Glutamatergic neuron (in vitro differentiated cells): ENCODE measurements at places on chromosomes 5 and 9.

DNA sequence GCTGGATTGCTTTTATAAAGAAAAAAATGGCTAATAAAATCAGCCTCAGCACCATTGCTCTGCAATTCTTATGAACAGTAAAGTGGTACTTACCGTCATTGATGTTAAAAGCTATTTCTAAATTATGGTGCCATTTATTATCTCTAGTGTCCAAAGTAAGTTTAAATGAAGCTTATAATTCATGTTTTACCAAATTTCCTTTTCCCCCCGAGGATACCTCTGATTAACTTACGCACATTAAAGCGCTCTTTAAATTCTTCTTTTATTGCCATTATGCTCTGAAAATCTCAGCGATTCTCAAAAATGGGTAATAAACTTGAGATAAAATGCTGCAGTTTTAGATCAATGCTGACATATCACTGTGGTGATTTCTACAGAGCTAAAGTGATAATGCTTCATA lies 13.5 kb downstream of the TLX3 start:
- H3K27ac ChIP-seq = no peak overlapping the region
- no peaks in the 10 kb centered on the region for H3K36me3 ChIP-seq
- H3K27me3 ChIP-seq = peaks cover 5% of the 10 kb centered on the region
- H3K4me1 ChIP-seq = peaks cover 38% of the 10 kb centered on the region
- no peak overlapping the region for H3K4me3 ChIP-seq

DNA sequence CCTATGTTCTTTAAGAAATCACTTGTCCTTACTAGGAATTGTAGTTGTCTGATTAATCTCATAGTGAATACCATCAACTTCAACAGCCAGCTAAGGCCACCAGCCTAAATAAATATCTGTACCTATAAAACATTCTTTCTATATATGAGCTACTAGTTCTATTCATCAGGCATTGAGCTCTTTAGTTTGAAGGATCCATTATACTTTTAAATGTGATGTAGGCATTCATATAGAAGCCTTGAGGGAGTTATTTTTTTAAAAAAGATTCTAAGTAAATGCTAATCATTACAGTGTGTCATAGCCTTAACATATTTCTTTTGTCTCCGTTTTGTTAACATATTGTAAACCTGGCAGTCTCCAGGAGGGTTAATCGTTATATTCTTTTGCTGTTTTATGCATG lies 838.3 kb downstream of the PTPRD start:
- no peaks in the 10 kb centered on the region for H3K4me1 ChIP-seq
- H3K27me3 ChIP-seq = no peaks in the 10 kb centered on the region
- H3K27ac ChIP-seq = no peak overlapping the region
- no peaks in the 10 kb centered on the region for H3K36me3 ChIP-seq

DNA sequence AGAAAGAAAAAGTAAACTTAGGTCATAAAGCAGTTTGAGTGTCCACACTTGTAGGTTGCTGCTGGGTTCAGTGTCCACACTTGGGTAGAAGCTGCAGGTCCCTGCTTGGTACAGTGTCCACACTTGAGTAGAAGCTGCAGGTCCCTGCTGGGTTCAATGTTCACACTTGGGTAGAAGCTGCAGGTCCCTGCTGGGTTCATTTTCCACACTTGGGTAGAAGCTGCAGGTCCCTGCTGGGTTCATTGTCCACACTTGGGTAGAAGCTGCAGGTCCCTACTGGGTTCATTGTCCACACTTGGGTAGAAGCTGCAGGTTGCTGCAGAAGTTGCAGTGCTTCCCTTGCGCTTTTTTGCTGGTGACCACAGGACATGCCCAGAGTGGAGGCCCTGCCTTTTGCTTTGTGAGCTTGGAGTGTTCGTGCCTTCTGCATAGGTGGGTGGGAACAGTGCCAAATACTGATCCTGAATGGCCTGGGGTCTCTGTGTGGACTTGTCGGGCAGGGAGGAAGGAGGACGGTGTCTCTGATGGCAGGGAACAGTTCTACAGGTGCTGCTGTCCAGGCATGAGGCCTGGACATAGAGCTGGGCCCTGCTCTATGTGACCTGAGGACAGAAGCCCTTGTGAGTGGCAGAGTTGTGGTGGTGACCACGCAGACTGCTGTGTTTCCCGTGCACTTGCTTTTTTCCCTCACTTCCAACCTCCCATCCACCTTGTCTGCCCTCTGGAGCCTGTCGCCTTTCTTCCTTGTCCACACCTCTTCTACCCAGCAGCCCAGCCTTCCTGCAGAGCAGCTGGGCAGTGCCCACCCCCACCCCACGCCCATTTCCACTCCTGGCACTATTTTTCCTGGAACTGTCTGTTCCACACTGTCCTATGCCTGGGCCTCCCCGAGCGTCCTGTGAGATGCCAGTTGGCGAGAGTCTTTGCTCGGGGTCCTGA lies 120.8 kb downstream of the EHMT1 start:
- H3K36me3 ChIP-seq = peaks cover 25% of the 10 kb centered on the region
- H3K27ac ChIP-seq = no peak overlapping the region
- H3K4me3 ChIP-seq = no peak overlapping the region
- peaks cover 15% of the 10 kb centered on the region for H3K4me1 ChIP-seq

- H3K4me3 ChIP-seq = no peak overlapping the region
- H3K4me1 ChIP-seq = peaks cover 5% of the 10 kb centered on the region
- no peak overlapping the region for H3K27ac ChIP-seq
- H3K36me3 ChIP-seq = peaks cover 17% of the 10 kb centered on the region
Observed at GRCh38 chr9:14627513-14627912, 65.7 kb downstream of the ZDHHC21 start.

DNA sequence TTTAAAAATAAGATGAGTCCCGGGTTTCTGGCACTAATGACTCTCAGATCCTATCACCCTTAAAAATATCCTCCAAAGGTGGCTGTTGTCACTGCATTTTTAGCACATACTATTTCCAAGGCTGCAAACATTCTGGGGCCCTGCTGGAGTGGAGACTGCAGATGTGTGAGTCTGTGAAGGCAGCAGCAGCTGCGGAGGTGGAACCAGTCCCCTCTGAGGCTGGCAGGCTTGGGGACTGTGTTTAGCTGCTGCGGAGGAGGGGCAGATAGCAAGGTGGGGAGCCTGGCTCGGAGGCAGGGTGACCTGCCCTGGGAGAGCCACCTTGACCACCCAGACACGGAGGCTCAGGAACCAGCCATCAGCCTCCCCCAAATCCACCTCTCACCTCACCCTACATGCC lies 77.0 kb downstream of the C5orf15 start:
- H3K4me3 ChIP-seq = no peak overlapping the region
- H3K27me3 ChIP-seq = peaks cover 4% of the 10 kb centered on the region
- peaks cover 4% of the 10 kb centered on the region for H3K36me3 ChIP-seq
- no peak for DNase-seq
- H3K27ac ChIP-seq = no peak overlapping the region

- peak overlapping the region; percentile 93 for H3K4me3 ChIP-seq
- H3K36me3 ChIP-seq = no peaks in the 10 kb centered on the region
Observed at GRCh38 chr5:119269061-119269944, 86.5 kb upstream of the TNFAIP8 start.

DNA sequence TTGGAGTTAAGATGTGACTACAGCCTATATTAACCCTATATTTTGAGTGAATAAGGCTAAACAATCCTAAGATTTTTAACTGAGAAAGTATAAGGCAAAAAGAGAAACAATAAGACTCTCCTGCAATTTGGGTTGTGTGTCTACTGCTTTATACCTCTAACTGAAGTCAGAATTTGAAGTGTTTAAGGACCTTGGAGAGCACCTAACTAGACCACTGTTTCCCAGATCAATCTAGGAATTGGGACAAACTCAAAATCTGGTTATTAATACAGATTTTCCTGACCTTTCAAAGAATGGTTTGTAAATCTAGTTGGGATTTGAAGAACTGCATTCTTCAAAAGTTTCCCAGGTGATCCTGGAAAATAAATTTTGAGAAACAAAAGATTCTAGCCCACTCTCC lies 42.1 kb downstream of the GABRA1 start:
- H3K4me1 ChIP-seq = no peaks in the 10 kb centered on the region
- H3K27ac ChIP-seq = no peak overlapping the region
- H3K36me3 ChIP-seq = no peaks in the 10 kb centered on the region
- no peaks in the 10 kb centered on the region for H3K27me3 ChIP-seq
- no peak overlapping the region for H3K4me3 ChIP-seq
- DNase-seq = no peak

- H3K27me3 ChIP-seq = no peaks in the 10 kb centered on the region
- H3K27ac ChIP-seq = no peak overlapping the region
- no peak overlapping the region for H3K4me3 ChIP-seq
- H3K36me3 ChIP-seq = no peaks in the 10 kb centered on the region
Observed at GRCh38 chr5:91641730-91642350, 258.7 kb upstream of the ARRDC3 start.

GRCh38 chr5:57298295-57298984 lies 124.6 kb downstream of the GPBP1 start:
- DNase-seq = peak; percentile 80
- H3K27me3 ChIP-seq = peaks cover 3% of the 10 kb centered on the region
- H3K4me3 ChIP-seq = no peak overlapping the region
- H3K4me1 ChIP-seq = peaks cover 2% of the 10 kb centered on the region
- H3K36me3 ChIP-seq = no peaks in the 10 kb centered on the region

DNA sequence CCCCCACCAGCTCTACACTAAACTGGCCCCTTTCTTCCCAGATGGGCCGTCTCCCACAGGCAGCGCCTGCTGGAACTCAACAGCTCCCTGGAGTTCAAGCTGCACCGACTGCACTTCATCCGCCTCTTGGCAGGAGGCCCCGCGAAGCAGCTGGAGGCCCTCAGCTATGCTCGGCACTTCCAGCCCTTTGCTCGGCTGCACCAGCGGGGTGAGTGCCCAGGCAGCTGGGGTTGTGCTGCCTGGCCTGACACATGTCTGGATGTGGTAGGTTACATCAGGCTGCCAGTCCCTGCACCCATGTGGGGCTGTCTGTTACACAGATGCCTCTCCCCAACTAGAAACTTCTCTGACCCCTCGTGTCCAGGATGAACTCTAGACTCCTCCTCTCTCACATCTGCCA lies 9.8 kb downstream of the NHP2 start:
- H3K27ac ChIP-seq = no peak overlapping the region
- H3K4me3 ChIP-seq = no peak overlapping the region
- H3K27me3 ChIP-seq = peaks cover 5% of the 10 kb centered on the region
- no peak for DNase-seq

DNA sequence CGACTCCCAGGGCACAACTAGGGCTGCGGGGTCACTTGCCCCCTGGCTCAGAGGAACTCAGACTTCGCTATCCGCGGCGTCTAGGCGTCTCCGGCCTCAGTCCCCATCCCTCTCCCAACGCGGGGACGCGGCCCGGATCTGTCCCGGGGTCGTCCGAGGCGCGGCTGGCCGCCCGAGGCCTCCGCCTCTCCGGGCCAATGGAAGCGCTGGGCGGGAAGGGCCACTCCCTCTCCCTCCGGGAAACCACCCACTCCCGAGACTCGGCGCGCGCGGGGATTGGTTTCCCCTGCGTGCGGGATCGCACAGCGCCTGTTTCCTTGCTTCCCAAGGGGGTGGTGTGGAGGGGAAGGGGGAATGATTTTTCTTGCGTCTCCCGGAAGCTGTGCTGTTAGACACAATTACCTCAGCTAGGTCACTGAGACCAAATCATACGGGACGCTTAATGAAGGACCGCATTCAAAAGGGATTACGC lies 38.3 kb downstream of the NR2F1 start:
- peaks cover 5% of the 10 kb centered on the region for H3K4me1 ChIP-seq
- peak; percentile 76 for DNase-seq
- peak overlapping the region; percentile 89 for H3K4me3 ChIP-seq

DNA sequence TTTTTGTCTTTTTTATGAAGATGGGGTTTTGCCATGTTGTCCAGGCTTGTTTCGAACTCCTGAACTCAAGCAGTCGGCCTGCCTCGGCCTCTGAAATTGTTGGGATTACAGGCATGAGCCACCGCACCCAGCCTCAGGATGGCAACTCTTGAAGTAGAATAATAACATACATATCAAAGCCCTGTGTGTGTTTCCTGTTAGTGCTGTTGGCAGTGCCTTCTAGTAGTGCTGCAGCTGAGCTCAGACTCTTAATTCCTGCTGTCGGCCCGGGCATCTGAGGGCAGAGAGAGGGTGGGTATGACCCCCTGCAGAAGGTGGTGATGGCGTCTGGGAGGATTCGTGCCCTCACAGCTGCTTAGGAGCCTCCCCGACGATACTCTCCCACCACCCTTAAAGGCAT lies 227.2 kb downstream of the PDZD2 start:
- no peak overlapping the region for H3K4me3 ChIP-seq
- peaks cover 9% of the 10 kb centered on the region for H3K4me1 ChIP-seq
- H3K27me3 ChIP-seq = peaks cover 3% of the 10 kb centered on the region
- H3K27ac ChIP-seq = no peak overlapping the region

DNA sequence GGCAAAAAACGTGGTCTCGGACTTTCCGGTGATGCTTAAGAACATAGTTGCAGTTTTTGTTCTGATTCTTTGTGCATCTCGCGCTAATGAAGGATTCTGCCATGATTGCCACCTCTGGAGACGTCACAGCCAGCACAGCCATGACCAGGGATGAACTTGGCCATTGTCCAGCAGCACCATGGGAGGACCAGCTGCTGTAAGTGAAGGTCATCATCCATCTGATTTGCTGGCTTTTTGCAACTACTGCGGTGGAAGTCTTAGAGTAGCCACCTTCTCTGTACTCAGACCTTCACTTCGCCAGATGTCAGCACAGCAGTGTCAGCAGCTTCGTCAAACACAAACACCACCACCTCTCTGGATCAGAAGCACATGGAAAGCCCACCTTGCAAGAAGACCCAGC lies 45.7 kb downstream of the NSUN2 start:
- no peak overlapping the region for H3K4me3 ChIP-seq
- H3K36me3 ChIP-seq = peaks cover 5% of the 10 kb centered on the region
- peaks cover 14% of the 10 kb centered on the region for H3K27me3 ChIP-seq
- no peak for DNase-seq
- no peak overlapping the region for H3K27ac ChIP-seq

DNA sequence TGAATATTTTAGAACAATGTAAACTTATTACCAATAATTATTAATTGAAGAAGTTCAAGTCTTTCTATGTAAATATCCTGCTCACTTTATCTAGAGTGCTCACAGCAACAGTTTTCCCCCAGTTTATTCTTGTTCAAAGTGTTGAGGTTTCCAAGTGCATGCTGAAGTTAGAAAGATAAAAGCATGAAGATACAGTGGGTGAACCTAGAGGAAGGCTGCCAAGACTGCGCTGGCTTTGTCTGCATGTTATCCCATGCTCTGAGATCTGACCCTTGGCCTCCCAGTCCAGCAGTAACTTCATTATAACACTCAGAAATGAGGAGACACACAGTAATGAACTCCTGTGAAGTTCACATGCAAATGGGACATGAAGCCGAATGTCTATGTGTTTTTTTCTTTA lies 76.0 kb upstream of the PIP5K1B start:
- H3K4me1 ChIP-seq = no peaks in the 10 kb centered on the region
- no peak overlapping the region for H3K4me3 ChIP-seq
- H3K27ac ChIP-seq = no peak overlapping the region
- no peak for DNase-seq
- H3K27me3 ChIP-seq = no peaks in the 10 kb centered on the region

GRCh38 chr5:40021007-40021406 lies 596.2 kb upstream of the DAB2 start:
- DNase-seq = no peak
- H3K4me3 ChIP-seq = no peak overlapping the region
- no peaks in the 10 kb centered on the region for H3K36me3 ChIP-seq
- no peak overlapping the region for H3K27ac ChIP-seq
